ENCODE measurements at places on chromosomes 4 and X. TPM values are rescaled to one million over a fixed set of nuclear protein-coding genes. Genes with fewer than 3 reads are reported as not detected.

DNA sequence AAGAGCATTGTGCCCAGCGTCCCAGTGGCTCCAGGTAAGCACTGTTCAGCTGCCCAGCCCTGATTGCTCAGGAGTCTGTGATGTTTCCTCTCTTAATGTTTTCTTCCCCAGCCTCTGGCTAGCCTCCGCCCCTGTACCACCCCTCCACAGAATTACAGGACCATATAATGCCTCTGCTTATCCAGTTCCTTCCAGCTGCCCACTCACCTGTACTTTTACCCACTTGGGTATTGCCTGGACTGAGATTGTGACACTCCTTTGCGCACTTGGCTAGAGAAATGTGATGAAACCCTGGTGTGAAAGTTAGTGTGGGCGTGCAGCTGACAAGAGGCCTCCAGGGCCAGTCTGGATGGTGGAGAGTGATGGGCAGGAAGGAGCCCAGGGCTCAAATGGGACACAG lies at the start of gene AWAT2:
Gene AWAT2, minus strand, starts transcription at position 14 of the 400 bp plus-strand sequence. Its CDS starts 6 bp downstream, at position 8.
- H3K27me3 ChIP-seq, result no peaks in the 10 kb centered on the region
- no peaks in the 10 kb centered on the region for H3K36me3 ChIP-seq
- no peaks in the 10 kb centered on the region for H3K4me1 ChIP-seq
- H3K27ac ChIP-seq, result no peak within 1 kb of the TSS
- DNase-seq, result no peak
- H3K4me3 ChIP-seq, result no peak within 1 kb of the TSS

BTC gene
- total RNA-seq, result 3.4 TPM

COL25A1 gene
- total RNA-seq, result 0.75 TPM

- no peak for DNase-seq
- H3K36me3 ChIP-seq, result no peaks in the 10 kb centered on the region
- H3K27me3 ChIP-seq, result no peaks in the 10 kb centered on the region
Observed at GRCh38 chrX:94058728-94059382, 384.8 kb downstream of the FAM133A start.

- no peak overlapping the region for H3K27ac ChIP-seq
- H3K4me1 ChIP-seq, result no peaks in the 10 kb centered on the region
- no peak overlapping the region for H3K4me3 ChIP-seq
- no peaks in the 10 kb centered on the region for H3K36me3 ChIP-seq
- no peak for DNase-seq
Observed at GRCh38 chr4:155392481-155393184, 15.9 kb upstream of the MAP9 start.

UCP1 gene
- not detected for total RNA-seq

- no peak overlapping the region for H3K27ac ChIP-seq
- no peak overlapping the region for H3K4me3 ChIP-seq
- no peaks in the 10 kb centered on the region for H3K36me3 ChIP-seq
- no peak for DNase-seq
- no peaks in the 10 kb centered on the region for H3K4me1 ChIP-seq
- no peaks in the 10 kb centered on the region for H3K27me3 ChIP-seq
Observed at GRCh38 chrX:123833387-123833786, 26.5 kb upstream of the XIAP start.

BEND2 gene
- not detected for total RNA-seq

GRCh38 chrX:11239230-11239629 lies 54.0 kb upstream of the AMELX start:
- no peaks in the 10 kb centered on the region for H3K27me3 ChIP-seq
- DNase-seq, result no peak
- no peak overlapping the region for H3K4me3 ChIP-seq
- H3K27ac ChIP-seq, result no peak overlapping the region
- no peaks in the 10 kb centered on the region for H3K36me3 ChIP-seq
- H3K4me1 ChIP-seq, result no peaks in the 10 kb centered on the region

DNA sequence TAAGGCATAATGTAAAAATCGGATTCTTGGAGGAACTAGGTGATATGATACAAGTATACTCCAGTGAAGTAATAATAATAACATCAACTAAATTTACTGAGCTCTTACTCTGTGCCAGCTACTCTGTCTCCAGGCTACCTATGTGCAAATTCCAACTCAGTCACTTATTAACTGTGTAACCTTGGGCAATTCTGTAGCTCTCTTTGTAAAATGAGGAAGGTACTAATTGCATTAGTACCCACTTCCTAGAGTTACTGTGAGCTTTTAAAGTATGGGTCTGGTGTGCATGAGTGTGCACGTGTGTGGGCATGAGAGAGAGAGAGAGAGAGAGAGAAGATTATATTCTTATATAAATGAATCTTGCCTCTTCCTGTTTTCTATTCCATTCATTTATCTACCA lies 169.9 kb downstream of the KCNIP4 start:
- H3K36me3 ChIP-seq, result no peaks in the 10 kb centered on the region
- H3K27me3 ChIP-seq, result peaks cover 10% of the 10 kb centered on the region
- no peak overlapping the region for H3K4me3 ChIP-seq
- DNase-seq, result no peak

GRCh38 chr4:109332926-109333464 lies 30.5 kb upstream of the COL25A1 start:
- no peaks in the 10 kb centered on the region for H3K4me1 ChIP-seq
- no peak overlapping the region for H3K27ac ChIP-seq
- H3K27me3 ChIP-seq, result no peaks in the 10 kb centered on the region
- no peak for DNase-seq
- no peak overlapping the region for H3K4me3 ChIP-seq

- H3K27ac ChIP-seq, result no peak overlapping the region
- H3K36me3 ChIP-seq, result no peaks in the 10 kb centered on the region
- no peaks in the 10 kb centered on the region for H3K4me1 ChIP-seq
Observed at GRCh38 chrX:51494409-51494808, 2.0 kb downstream of the NUDT11 start.

GRCh38 chr4:53531585-53532224 lies 59.6 kb downstream of the LNX1 start:
- no peak for DNase-seq
- H3K4me1 ChIP-seq, result no peaks in the 10 kb centered on the region
- H3K27ac ChIP-seq, result no peak overlapping the region
- H3K27me3 ChIP-seq, result no peaks in the 10 kb centered on the region

DNA sequence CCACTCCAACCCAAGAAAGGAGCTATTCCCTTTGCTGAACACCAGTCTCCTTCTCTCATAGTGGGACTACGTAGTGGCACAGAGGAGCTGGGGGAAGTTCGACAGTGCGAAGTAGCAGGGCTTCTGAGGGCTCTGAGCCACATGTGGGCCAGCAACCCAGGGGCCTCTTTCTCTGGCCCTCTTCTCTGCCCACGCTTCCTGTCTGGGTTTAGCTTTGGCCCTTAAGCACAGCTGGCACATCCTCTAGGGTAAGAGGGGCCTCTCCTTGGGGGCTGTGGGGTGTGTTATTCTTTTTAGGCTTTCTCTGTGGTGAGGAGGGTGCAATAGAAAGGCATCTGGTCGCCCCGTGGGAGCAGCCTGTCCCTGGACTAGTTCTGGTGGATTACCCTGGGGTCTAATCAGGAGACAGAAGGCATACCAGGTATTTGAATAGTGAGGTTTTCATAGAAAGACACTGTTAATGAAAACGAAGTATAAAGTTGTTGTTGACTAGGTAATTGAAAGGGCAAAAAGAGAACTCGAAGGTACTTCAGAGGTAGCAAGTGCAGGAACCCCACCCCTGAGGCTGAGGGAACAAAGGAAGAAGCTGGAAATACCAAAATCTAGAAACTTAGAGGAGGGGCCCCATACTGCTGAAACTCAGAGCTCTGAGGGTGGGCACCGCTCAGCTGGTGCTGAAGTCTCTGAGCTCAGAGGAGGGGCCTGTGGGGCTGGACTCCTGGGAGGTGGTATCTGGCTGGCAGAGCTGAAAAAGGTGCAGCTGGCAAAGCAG lies 151.9 kb upstream of the RPS6KA3 start:
- H3K36me3 ChIP-seq, result no peaks in the 10 kb centered on the region
- H3K4me1 ChIP-seq, result no peaks in the 10 kb centered on the region
- no peak for DNase-seq
- H3K27ac ChIP-seq, result no peak overlapping the region
- no peaks in the 10 kb centered on the region for H3K27me3 ChIP-seq
- H3K4me3 ChIP-seq, result no peak overlapping the region

Data from upper lobe of right lung (tissue), 1 donor.